Osteocyte (in vitro differentiated cells): ENCODE measurements at places on chromosomes 11 and 22. TPM values are rescaled to one million over a fixed set of nuclear protein-coding genes. Genes with fewer than 3 reads are reported as not detected.
A peak's percentile ranks its signal among the peaks of the same experiment; 100 is the strongest.

DNA sequence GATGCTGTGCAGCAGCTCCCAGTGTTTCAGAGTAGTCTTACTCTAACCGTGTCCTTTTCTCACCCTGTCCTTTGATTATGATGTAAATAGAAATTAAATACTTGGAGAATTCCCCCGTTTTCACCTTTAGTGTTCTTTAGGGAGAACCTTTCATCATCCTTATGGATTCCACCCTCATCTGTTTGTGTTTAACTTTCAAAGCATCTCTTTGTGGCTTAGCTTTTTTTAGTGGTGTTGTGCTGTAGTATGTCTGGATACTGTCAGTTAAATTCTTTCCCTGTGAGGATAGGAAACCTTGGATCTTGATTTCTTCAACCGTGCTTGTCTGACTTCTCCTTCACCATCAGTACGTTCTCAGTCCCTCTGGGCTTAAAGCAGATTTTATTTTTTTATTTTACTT lies 48.5 kb downstream of the PPP6R3 start:
- no peak for DNase-seq

DNA sequence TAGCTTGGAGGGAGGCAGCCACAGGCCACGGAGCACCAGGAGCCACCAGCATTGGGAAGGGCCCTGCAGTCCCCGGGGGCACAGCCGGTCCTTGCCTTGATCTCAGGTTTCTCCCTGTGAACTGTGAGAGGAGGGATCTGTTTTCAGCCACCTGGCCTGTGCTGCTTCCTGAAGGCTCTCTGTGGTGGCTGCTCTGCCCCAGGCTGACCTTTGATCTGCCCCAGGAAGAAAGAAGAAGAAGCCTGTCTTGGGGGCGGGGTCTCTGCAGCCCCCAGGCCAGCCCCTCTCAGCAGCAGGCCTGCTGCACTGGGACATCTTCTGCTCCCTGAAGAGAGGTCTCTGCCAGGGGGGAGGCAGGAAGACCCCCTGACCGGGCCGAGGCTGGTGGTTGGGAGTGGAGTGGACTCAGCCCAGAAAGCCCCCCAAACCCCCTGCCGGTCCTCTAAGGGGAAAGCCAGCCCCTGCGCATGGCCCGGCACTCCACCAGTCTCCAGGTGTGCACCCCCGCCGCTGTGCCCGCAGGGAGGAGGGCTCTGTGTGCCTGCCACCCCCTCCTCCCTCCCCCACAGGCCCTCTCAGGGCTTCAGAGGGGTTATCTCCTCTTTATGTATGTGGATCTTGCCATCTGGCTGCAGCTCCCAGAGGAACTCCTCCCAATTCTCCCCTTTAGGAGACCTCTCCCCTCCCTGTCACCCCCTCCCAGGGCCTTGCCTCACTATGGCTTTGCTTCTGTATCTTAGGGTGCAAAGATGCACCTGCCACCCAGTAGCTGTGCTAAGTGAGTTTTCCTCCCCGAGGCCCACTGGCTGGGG lies 675.3 kb downstream of the BRD1 start:
- DNase-seq: no peak

DNA sequence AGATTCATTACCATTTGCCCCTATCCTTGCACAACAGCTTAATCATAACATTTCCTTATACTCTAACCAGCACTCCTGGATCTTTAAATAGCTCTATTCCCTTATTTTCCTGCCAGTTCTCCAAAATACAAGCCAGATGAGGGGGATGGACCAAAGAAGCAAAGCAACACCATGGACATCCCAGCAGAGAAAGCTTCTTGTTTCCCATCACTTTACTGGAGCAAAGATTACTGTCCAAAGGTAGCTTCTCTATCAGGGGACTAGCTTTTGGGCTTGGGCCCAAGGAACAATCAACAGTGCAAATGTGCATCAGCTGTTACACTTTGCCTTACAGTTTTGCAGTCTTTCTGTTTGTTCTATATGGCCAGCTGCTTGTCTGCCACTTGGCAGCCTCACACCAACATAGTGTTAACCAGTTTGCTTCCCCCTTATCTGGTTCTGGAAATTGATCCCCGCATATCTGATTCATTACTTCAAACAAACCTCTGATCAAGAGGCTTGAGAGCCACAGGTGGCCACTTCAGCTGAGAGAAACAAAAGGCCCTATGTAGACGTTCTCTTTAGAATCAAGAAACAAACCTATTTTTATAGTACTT lies 814.3 kb downstream of the METTL15 start:
- DNase-seq: no peak

- no peak for DNase-seq
Measured at GRCh38 chr11:60957188-60957587, 5.2 kb upstream of the SLC15A3 start.

DNA sequence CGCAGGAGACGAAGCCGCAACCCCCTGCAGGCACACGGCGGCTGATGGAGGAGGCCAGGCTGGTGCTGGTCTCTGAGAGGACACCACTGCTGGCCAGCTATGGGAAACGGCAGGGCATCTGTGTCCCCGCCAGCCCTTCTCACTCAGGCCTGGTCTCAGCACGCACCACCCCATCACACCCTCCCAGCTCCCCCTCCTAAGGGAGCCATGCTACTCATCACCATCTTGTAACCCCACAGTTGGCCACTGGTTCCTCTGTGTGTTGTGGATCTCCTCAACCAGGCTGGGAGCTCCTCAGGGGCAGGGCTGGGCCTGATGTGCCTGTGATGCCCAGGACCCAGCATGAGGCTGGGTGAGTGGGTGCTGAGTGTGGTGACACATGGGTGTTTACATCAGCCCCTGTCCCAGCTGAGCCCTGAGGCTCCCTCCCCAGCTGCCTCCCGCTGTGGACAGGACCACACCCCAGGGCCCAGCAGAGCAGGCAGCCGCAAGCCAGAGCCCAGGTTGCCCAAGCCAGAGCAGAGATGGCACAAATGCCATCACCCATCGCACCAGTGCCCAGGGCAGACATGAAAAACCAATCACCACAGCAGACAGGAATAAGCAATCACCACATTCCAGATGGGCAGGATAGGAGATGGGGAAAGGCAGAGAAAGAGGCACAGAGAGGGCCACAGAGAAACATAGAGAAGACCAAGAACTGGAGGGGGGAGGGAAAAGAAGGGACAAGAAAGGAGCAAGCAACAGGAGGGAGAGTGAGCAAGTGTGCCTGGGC lies 8.2 kb downstream of the ARVCF start:
- no peak for DNase-seq

DNA sequence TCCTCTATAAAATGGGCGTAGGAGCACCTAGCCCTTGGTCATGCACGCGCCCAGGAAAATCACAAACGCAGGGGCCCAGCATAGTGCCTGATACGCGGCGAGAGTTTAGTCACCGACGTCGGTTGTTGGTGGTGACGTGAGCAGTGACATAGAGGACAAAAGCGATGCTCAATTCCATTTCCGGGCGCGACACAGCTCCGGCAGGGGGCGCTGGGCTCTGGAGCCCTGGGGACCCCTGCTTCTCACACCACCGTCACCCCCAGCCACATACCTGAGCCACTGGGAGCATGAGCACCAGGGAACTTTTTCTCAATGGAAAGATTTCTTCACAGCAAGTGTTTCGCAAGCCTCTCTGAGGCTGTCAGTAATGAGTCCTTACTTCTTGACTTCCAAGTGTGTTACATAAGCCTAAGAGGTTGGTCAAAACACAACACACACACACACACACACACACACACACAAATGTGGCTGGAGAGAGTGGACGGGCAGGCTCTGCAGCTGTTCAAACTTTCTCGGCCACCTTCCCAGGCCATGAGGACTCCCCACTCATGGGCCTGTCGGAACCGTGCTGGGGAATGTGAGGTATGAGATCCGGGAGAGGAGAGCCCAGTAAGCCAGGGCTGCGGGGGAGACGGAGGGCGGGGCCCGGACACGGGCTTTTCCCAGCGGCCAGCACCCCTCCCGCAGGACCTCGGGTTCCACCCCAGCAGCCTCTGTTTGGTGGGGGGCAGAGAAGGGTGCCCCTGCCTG lies 36.9 kb upstream of the LINC01488 start:
- DNase-seq: no peak

GRCh38 chr22:33817512-33818127 lies 102.7 kb downstream of the LARGE1 start:
- DNase-seq: no peak

- peak; percentile 67 for DNase-seq
Measured at GRCh38 chr22:33014621-33015020, 43.6 kb downstream of the SYN3 start.

DNA sequence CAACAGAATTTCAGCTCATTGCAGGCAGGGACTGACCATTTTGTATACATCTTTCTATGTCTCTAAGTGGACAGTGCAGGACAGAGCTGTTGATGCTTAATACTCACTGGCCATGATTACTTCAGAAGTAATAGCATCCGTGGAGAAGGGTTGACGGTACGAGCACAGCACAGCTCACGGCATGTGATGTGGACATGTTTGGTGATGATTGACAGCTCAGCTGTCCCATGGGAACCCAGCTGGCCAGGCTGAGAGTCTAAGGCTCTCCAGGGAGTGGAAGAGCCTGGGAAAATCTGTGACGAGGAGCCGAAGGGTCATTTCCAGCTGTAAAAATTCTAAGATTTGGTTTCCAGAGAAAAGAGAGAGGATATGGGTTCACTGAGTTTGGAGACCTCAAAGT lies 198.2 kb downstream of the SNX19 start:
- DNase-seq: peak; percentile 86

GRCh38 chr11:109849946-109850345 lies 243.2 kb upstream of the ZC3H12C start:
- no peak for DNase-seq

DNA sequence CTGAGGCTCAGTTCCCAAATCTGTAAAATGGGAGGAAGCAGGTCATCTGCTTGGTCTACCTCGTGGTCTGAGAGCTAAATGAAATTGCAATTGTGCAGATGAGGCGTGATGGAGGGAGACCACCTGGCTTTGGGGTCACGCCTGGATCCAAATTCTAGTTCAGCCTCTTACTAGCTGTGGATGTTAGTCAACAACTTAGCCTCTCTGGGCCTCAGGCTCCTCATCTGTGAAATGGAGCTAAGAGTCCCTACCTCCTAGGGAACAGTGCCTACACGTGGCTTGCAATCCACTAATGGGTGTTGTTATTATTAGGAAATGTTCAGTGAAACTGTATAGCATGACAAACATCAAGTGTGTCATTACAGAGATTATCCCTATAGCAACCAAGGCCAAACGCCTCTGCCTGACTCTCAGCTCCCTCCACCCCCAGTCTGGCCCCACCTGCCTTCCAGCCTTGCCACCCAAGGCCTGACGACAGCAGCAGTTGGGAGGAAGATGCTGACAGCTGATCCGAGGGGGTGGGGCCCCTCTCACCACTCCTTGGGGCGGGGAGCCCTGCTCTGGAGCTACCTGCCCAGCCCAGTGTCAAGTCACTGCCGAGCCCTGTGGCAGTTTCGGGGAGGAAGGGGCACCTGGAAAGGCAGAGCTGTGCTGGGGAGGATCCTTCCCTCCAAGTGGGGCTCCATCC lies 1.7 kb upstream of the RHOD start:
- DNase-seq: no peak

- no peak for DNase-seq
Measured at GRCh38 chr22:48819232-48819631, 1008.4 kb downstream of the BRD1 start.

- DNase-seq: no peak
Measured at GRCh38 chr11:115580416-115580815, 76.2 kb upstream of the CADM1 start.

Gene USP47
- total RNA-seq: 45.2 and 46.1 TPM in 2 replicates

Gene FAM227A
- 2.7 and 3.5 TPM in 2 replicates for total RNA-seq

Gene PLEKHB1
- total RNA-seq: 0.78 TPM in 1 of 2 replicates, not detected in the other

Gene OR6T1
- not detected in 2 replicates for total RNA-seq

Gene RIMBP3B
- total RNA-seq: 0.47 and 0.59 TPM in 2 replicates

Gene RDX
- 154 and 163 TPM in 2 replicates for total RNA-seq
